Activated CD8-positive, alpha-beta memory T cell treated with anti-CD3 and anti-CD28 coated beads for 1 hour (primary cell): ENCODE measurements at places on chromosomes 5 and 9.

DNA sequence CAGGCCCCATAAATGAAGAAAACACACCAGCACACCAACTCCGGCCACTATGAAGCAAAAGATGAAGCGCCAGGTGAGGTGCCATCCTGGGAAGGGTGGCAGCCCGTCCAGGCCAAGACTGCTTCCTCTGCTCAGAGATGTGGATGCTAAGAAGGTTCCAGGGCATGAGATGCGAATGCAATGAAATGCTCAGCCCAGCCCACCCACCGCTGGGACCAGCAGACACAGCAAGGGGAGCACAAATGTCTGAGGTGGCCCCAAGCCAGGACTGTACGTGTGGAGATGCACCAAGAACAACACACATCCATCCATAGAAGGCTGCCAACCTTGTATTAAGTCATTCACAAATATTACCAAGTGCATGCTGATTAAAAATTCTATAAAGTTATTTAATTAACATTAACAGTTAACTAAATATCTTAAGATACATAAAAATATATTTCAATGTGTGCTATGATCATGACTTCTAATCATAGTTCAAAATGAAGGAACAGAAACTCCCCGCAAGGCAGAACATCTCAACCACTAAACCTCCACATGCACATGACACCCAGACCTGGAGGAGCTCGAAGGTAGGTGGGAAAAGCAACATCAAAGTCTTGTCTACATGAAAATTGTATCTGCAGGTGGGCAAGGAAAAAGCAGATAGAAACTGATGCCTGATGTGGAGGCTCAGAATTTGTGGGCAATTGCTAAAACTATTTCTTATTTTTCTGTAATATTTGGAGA lies 43.7 kb downstream of the BICD2 start:
- no peak for DNase-seq

- DNase-seq: no peak
Observed at GRCh38 chr9:77221431-77221830, 44.1 kb downstream of the VPS13A start.

- DNase-seq: no peak
Observed at GRCh38 chr9:35476596-35476995, 13.3 kb upstream of the RUSC2 start.

DNA sequence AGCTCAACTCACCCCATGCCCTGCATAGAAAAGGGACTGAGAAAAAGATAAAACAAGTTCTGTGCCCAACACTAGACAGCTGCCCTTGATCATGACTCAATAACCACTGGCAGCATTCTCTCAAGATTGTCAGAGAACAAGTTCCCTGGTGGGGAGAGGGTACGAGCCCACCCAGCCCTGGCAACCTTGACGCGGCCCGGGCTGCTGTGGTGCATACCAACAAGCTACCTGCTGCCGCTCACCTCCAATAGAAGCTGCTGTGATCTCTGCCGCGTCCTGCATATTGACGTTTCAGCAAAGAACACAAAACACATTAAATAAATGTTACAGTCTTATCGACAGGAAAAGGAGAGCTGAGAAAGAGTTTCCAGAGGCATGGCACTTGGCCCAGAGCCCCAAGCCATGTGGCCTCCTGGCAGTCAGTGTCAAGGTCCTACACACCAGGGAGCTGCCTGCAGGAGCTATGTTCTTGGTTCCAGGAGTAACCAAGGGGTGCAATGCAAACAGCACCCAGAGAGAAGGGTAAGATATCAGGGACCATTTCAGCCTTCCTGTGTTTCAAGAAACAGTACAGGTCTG lies 28.3 kb downstream of the WHRN start:
- no peak for DNase-seq

GRCh38 chr5:178433273-178433775 lies 156.9 kb downstream of the COL23A1 start:
- DNase-seq: no peak

GRCh38 chr9:112162621-112163413 lies 12.3 kb downstream of the SUSD1 start:
- no peak for DNase-seq

DNA sequence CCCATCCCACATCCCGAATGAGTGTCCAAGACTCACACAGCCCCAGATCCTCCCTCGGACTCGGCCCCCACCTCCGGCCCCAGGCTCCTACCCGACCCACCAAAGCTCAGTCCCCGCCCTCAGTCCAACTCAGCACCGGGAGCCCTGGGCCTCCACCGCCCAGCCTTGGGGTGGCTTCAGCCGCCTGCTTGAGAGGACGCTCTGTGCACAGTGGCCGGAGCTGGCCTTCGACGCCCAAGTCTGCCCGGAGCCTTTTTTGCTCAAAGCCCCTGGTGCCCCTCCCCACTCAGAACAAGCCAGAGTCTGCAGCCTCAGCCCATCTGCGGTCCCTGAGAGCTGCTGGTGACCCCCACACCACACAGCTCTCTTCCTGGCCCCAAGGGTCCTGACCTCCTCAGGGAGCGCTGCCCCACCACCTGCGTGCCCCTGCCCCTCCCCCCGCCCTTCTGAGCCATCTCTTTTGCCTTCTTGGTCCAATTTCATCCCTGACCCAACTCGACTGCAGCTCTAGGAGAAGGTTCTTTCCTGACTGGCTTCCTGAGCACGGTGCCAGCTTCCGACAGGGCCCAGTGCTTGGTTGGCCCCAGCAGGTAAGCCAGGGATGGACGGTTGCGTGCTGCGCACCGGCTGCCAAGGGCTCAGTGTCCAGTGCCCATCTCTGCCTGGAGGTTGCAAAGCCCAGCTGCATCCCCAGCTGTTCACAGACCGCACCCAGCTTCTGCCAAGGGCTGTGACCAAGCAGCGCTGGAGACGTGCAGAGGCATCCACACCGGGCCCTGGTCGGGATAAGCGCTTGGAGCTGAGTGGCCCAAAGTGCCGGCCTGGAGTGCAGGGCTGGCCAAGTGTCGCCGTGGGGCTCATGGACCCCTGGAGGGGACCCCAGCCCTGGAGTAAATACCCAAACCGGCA lies 27.7 kb upstream of the NSMF start:
- DNase-seq: no peak

DNA sequence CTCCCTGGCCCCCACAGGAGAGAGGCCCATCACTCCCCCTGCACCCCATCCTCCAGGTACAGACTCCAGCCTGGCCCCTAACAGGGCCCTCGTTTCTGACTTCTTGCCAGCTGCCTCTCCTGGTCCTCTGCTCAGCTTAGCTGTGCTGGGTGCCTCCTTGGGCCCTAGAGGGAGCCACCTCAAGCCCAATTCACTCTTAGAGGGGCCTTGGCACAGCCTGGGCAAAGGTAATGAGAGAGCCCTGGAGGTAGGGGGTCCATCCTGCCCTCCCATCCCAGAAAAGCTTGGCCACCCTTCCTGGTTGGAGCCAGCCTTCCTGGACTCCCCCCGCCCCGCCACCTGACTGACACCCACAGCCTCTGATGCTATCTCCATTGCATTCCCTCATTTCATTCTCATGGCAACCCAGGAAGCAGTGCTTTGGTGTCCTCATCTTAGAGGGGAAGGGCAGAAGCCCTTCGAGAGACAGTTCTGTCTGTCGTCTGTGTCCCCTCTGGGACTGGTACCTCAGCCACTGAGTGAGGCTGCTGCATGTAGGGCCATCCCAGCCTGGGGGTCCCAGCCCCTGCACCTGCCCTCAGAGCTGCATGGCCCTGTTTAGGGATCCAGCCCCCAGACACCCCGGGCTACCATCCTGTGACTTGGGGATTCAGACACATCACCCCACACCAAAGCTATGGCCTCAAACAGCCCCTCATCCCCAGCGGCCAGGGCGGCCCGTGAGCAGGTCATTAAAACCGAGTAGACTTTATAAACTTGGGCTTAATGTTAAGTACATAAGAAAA lies 95.5 kb downstream of the BARX1 start:
- DNase-seq: no peak

- DNase-seq: no peak
Observed at GRCh38 chr9:109167716-109168115, 667 bp upstream of the FRRS1L start.

DNA sequence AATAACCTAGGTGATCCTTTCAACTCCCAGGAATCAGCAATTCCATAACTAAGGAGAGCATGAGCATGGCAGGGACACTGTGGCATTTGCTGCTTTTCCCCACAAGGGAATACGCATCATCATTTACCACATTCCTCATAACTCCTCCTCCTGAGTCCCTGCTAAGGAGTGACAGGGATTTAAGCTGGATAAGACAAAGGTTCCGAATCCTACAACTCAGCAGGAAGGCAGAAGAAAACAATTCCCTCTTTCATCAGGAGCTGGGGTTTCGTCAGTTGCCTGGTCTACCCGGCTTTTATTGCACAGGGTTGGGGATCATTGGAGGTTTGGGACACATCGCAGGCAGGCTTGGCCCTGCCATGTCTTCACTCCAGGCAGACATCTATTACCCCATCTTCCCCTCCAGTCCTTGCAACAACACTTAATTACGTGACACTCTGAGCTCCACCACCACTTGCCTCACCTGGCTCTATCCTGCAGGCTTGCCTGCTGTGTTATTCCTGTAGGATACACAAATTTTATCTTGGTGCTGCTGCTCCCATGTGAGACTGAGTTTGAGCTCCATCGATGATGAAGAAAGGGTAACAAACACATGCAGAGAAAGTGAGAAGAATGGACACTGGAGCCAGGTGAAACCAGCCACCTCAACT lies 563.0 kb upstream of the KLF4 start:
- no peak for DNase-seq

- no peak for DNase-seq
Observed at GRCh38 chr5:39331861-39332381, 32.4 kb downstream of the C9 start.

- no peak for DNase-seq
Observed at GRCh38 chr9:89892920-89893319, 288.1 kb downstream of the GADD45G start.

DNA sequence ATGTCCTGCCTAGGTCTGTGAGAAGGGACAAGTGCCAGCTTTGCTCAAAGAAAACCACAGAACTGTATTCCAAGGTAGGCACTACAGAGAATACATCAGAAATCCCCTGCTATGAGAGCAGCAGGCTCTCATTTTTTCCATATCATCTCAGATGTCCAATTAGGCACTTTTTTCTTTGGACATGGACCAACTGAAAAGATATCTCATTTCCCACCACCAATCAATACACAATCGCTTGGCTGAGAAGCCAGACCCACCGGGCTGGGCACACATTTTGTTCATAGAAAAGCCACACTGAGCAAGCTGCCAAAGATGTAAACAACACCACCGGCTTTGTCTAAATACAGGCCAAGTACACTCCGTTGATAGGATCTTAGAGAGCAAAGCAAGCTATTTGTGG lies 25.9 kb downstream of the STOM start:
- DNase-seq: no peak

GRCh38 chr5:61285531-61285930 lies 46.5 kb upstream of the ZSWIM6 start:
- DNase-seq: no peak

- DNase-seq: no peak
Observed at GRCh38 chr5:84373506-84373905, 11.2 kb downstream of the EDIL3 start.

DNA sequence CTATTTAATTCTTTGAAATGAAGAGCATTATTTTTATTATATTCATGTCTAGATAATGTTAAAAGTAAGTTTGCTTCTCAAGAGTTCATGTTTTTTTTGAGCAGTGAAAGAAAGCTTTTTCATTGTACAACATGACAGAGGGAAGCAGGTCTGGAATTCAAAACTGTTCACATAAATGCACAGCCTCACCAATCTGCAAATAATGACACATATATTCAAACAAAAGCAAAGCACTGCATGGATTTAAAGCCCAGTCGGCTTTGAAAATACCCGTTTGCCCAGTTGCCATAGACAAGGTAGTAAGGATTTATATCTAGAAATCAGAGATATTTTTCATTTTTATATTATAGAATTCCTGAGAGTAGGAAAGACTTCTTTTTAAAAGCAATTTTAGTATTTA lies 201.8 kb downstream of the CD180 start:
- no peak for DNase-seq

GRCh38 chr9:83061990-83062650 lies 822 bp downstream of the RASEF start:
- DNase-seq: no peak

DNA sequence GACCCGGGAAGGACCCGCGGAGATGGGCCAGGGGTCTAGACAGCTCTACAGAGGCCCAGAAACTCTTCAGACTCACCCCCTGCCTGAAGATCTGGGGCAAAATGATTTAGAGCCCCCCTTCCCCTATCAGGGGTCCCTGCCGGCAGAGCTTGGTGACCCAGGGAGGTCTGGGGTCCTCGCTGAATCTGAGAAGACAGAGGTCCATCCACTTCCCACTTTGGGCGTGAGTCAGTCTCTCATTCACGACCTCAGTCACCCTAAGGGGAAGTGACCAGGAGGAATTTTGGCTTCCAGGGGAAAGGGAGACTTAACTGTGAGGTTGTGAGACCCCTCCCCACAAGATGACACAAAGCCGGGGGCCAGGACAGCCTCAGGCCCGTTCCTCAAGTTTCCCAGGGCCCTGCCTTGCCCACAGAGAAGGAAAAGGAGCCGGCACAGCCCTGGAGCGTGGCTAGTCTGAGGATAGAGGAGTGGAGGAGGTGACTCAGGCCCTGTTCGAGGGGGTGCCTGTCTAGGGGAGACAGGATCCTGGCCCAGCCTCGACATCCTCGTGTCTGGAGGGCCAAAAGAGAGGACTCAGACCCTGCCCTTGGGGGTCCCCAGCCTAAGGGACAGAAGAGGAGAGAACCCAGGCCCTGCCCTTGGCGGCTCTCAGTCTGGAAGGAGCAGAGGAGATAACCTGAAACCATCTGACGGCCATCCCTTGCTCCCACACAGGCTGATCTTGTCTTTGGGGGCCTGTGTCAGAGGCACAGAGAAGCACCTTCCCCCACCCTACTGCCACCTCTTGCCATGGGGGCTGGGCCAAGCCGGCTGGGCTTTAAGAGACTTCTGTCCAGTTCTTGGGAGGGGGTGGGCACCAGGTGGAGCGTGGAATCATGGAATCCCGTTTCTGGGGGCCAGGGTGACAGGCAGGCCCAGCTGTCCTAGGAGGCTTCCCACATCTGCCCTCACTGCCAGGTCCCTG lies 889 bp downstream of the PDLIM4 start:
- DNase-seq: no peak

GRCh38 chr5:32625106-32625505 lies 39.7 kb downstream of the SUB1 start:
- DNase-seq: no peak

DNA sequence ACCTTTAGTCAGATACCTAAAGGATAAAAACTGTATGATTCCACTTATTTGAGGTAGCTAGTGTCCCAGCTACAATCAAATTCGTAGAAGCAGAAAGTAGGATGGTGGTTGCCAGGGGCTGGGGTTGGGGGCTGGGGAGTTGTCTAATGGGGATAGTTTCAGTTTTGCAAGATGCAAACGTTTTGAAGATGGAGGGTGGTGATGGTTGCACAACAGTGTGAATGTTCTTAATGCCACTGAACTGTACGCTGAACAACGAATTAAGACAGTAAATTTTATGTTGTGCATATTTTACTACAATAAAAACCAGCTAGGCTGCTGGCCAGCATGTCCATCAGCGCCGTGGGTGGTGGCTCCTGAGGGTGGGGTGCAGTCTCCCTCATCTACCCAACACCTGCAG lies 137.8 kb downstream of the GADD45G start:
- no peak for DNase-seq

GRCh38 chr9:1876891-1877496 lies 138.2 kb upstream of the SMARCA2 start:
- DNase-seq: no peak
